CD4-positive, alpha-beta T cell treated with Interleukin-17A for 4 hours (primary cell): ENCODE measurements at places on chromosomes 4 and X.

GRCh38 chrX:150690126-150690525 lies 3.1 kb upstream of the MTMR1 start:
- peak; percentile 22 for DNase-seq

DNA sequence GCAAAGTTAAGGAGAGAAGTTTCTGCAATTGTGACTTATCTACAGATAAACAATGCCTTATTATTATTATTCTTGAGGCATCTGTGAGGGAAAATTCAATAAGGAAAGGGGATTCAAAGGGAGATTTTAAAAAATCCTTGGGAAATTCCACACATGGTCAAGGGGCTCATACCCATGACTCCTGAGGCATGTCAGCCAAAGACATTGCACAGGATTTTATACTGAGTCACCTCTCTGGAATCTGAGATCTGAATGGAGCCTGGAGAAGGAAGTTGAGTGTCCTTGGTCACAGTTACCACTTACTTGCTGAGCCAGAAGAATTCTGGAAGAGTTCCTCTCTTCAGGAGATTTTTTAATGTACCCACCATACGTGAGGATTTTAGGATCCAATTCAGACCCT lies 14.4 kb upstream of the CXCL8 start:
- no peak for DNase-seq

GRCh38 chr4:29066861-29067260 lies 1653.3 kb upstream of the PCDH7 start:
- no peak for DNase-seq

DNA sequence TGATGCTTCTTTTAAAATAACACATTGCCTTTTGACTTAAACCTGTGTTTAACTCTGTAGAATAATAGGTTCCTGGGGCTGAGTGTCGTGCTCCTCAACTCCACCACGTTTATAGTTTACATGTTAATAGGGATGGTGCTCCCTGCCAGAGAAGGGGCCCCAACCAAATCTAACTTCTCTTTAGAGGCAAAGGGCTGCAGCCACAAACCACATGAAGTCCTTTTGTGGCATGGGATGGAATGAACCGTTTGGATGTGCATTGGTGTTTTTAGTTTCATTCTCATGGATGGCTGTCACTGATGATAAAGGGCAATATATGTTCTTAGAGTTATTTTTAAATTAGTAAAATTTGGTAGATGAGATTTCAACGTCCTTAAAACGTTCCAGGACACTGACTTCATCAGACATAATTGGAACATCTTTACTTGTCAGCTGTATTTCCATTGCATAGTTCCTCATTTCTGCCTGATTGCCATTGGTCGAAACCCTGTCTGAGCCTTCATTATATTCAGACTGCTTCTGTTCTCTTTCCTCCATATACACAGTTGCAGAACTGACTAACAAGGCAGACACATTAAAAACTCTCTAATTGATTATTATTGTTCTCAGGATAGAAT lies 60.4 kb upstream of the HPF1 start:
- DNase-seq, result no peak

DNA sequence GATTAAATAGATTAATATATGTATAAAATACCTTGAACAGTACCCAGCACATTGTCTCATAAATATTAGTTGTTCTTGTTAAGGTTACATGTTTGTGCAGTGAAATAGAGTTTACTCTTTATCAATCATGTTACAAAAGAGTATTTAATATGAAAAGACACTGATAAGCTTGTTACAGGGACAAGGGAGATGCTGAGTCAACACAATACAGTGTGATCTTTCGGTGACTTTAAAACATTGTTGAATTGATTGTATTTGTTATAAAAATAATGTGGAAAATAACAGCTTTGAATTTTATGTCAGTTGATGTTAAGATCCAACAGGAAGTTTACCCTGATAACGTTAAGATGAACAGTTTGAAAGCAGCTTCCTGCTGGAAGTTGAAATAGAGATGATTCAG lies 1.4 kb upstream of the WDR13 start:
- no peak for DNase-seq

DNA sequence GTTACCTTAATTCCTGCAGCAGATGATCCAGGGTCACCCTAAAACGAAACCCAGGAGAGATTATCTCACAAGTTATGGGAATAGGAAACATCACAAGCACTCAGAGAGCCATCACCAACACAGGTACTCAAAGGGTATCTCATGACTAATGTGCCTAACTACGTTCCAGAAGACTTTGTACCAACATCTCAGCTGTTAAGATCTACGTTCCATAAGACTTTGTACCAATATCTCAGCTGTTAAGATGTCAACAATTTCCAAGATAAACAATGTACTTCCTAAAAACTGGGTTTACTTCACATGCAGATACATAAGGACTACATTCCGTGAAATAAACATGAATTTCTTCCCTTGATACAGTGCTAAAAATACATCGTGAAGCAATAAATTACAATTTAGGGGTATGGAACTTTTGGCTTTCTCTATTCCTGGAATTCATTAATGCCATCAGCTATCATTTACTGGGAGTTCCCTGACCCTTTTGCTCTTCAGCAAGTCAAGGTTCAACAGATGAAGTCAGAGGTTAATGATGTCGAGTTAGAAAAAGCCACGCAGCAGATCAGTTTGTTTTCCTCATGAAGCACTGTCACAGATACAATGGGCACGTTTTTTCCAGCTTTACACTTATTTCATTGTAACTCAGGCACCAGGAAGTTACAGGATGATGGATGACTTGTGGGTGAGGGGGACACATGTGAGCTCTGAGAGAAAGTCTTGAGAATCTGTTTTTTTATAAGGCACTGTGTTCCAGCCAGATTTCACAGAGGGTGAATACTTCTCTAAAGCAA lies 127.0 kb upstream of the ETNPPL start:
- no peak for DNase-seq

DNA sequence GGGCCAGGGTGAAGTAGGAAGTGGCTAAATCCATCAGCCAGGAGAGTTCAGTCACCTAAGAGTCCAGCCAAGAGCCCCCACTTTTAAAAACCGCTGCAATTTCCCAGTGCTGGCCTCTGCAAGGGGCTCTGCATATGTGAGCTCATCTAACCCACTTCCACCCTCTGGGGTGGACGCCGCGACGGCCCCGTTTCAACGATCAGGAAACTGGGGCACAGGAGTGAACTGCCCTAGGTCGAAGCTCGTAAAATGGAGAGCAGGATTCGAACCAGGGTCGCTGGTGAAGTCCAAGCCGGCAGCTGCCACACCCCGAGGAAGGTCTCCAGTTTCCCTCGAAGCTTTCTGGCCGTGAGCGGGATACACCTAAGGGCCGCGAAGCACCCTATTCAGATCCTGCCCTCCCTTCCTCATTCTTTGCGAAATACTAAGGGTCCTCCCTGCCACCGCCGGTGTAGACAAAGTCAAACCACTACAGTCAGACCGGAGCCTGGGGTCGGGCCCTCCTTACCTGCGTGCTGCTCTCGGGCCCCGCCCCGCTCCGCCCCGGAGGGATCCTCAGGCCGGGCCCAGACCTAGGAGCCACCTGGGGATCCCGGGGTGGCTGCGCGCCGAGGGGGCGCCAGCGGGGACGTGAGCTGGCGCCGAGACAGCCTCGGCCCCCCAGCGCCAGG lies 446 bp downstream of the EVC2 start:
- peak; percentile 24 for DNase-seq

DNA sequence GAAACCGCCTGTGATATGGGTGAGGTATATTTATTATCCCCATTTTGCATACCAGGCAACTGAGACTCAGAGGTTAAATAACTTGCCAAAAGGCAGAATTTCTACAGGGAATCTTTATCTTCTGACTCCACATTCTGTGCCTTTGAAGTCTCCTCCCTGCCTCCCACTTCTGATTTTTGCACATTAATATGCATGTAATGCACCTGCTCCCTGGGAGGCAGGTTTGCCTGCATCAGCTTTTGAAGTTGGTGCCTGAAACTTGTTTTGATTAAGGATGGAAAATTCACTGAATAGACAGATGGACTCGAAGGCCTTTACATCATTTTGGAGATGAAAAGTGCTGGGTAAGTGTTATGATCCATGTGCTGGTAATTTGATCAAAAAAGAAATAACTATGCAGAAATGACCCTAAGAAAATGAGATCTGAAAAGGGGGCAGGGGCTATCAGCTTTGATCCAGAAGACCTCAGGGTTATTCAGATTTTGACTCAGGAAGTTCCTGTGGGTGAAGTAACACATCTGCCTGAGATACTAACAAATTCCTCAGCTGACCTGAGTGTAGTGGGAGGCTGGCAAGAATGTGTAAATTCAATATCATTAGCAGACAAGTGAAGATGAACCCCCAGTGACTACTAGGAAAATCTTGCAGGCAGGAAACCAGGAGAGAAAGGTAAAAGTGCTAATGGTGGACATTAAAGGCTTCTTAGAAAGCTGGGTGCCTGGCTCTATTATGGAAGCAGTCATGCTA lies 167.5 kb upstream of the BOD1L1 start:
- no peak for DNase-seq

DNA sequence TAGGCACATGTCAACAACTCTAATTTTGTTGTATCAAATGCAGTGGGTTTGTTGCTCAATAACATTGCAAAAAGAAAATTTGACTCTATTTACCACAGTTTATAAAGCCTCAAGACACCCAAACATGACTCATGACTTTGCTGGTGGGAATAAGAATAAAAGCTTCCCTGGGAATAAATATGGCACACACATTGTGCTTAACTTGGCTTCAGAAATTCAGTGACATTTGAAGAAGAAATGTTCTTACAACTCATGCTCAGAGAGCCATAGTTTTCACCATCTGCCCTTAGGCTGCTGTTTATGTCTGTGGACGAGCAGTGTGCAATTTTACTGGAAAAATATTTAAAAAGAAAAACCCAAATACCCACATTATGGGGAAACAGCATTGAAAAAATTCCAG lies 60.9 kb downstream of the SPATA18 start:
- DNase-seq, result no peak
